Right renal cortex interstitium (tissue), 3 donors: ENCODE measurements at places on chromosomes 3 and 15. TPM values are rescaled to one million over a fixed set of nuclear protein-coding genes. Genes with fewer than 3 reads are reported as not detected.

DNA sequence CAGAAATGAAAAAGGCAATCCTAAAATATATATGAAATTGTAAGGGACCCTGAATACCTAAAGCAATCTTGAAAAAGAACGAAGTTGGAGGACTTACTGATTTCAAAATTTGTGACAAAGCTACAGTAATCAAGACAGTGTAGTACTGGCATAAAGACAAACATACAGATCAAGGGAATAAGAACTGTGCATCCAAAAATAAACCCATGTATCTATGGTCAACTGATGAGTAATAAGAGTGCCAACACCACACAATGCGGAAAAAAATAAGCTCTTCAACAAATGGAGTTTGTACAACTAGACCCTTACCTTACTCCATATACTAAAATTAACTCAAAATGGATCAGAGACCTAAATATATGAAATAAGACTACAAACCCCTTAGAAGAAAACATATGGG, 29.6 kb downstream of the GSK3B start:
- no peak for DNase-seq

DNA sequence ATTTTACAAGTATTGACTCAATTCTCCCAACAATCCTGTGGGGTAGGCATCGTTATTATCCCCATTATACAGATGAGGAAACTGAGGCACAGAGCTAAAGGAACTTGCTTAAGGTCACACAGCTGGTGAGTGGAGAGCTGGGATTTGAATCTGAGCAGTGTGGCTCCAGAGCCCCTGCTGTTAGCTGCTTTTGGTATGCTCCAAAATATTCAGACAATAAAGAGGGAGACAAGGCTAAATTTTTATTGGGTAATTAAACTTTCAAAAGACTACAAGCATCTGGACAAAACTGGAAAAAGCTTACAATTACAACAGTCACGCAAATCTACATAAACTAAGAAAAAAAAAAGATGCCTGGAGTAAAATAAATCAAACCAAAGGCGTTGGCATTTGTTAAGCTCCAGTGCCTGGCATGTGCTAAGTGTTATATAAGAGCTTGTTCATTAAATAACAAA, 27.7 kb downstream of the CCDC13 start:
- peak; percentile 47 for DNase-seq

GRCh38 chr3:99627062-99627826, 11.2 kb upstream of the COL8A1 start:
- no peak for DNase-seq

DNA sequence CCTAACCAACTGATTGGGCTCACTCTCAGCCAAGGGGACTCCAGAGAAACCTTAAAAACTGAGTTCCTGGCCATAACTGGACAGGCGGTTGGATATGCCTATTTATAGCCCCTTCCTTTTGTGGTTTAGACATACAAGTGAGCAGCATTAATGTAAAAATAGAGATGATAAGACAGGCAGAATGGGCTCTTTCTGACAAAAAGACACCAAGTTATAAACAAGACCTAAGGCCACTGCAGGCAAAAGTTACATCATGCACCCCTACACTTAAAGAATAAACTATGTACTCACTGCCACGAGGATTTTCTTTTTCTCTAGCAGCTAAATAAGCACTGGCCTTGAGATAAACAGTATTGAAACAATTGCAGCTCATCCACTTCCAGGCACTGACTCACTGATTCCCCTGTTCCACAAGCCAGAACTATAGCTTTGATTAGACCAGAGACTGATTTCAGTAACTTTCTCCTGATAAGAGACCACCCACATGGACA, 30.1 kb downstream of the SUCNR1 start:
- DNase-seq, result no peak

- DNase-seq, result no peak
These were observed 26.6 kb downstream of the ILDR1 start for GRCh38 chr3:121995161-121996137.

Gene SAXO2
- 6.1 TPM for polyA plus RNA-seq

Gene CPEB1
- polyA plus RNA-seq, result 2.2 TPM

Gene TNFSF10
- polyA plus RNA-seq, result 55.0 TPM
